Right lung (tissue), 10 donors: ENCODE measurements at places on chromosomes 2 and 18. TPM values are rescaled to one million over a fixed set of nuclear protein-coding genes. Genes with fewer than 3 reads are reported as not detected.

The C2orf72 gene
- 0.37 TPM for polyA plus RNA-seq

The ATP8B1 gene
- polyA plus RNA-seq, result 12.1 TPM

DNA sequence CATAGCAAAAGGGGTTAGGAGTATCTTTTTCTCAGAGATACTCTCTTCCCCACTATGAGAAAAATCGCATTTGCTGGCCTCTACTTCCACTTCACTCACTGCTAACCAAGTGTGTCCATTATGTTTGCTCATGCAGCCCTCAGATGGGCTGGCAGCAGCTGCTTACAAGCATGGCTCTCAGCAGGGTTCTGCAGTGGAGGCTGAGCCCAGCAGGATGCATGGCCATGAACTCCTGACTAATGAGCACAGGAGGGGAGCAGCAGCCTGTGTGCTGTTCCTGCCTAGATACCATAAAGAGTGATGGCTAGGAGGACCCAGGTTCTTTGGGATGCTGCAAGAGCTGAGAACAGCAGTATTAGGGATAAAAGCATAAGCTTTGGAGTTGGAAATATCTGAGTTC, 316.9 kb upstream of the THSD7B start:
- DNase-seq, result no peak

DNA sequence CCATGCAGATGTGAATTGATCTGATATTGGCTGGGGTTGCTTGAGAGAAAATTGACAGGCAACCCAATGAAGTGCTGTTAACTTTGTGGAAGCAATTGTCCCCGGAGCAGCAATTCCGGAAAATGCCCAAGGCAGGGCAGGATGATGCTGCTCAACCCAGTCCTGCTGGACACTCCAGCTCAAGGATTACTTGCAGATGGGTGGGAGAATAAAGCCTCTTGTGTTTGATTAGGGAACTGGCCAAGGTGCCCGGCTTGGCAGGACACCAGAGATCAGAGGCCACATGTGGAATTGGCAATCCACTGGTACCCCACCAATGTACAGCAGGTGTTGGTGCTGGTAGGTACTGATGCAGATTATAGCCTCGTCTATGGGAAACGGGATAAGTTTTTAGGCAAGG, 12.3 kb upstream of the C2orf42 start:
- DNase-seq, result no peak

DNA sequence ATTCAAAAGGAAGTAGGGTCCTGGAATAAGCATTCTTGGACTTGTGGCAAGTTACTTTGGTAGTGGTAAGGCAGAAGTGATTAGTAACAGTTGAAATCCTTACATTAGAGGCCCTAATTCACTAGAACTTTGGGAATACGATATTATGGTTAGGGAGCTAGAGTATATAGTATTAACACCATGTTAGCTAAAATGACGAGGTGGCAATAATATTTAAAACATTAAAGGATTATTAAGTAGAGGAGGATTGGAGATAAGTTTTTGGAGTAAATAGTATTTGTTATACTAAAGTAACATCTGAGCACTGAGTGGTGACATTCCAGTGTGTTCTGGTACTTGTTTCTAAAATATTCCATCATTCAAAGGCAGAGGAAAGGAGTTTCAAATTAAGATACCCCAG, 91.0 kb downstream of the AGPS start:
- DNase-seq, result no peak

GRCh38 chr2:235740821-235741220, 247.0 kb downstream of the AGAP1 start:
- no peak for DNase-seq

The EPG5 gene
- polyA plus RNA-seq, result 33.6 TPM

DNA sequence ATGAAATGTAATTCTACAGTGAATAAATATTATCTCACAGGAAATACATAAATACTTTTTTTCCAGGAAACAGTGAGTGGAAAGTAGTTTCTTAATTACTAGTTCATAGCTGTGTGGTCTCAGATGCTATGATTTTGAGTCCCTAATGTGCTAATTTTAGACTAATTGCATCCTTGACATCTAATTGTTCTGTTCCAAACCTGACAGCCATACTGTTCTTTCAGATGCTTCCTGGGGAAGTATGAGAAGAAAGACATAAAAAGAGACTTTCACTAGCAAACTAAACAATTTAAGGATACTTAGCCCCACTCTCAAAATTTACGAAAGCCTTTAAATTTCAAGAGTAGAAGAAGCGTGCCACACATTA, 350.9 kb upstream of the CDH20 start:
- DNase-seq, result no peak

DNA sequence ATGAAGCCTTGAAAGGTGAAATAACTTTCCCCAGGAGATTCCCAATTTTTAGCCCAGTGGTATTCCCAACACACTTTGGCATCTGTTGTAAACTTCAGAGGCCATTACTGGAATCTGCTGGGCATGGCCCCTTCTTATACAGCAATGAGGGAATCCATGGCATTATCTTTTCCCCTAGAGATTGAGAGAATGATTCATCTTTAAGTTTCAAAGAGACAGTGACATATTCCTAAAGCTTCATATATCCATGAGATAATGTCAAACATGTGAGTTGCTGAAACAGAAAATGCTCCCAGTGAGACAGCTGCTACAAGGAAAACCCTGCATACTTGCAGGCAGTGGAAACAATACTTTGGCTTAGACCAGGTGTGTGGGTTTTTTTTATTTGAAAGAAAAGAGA, 51.1 kb upstream of the DLX2 start:
- no peak for DNase-seq

DNA sequence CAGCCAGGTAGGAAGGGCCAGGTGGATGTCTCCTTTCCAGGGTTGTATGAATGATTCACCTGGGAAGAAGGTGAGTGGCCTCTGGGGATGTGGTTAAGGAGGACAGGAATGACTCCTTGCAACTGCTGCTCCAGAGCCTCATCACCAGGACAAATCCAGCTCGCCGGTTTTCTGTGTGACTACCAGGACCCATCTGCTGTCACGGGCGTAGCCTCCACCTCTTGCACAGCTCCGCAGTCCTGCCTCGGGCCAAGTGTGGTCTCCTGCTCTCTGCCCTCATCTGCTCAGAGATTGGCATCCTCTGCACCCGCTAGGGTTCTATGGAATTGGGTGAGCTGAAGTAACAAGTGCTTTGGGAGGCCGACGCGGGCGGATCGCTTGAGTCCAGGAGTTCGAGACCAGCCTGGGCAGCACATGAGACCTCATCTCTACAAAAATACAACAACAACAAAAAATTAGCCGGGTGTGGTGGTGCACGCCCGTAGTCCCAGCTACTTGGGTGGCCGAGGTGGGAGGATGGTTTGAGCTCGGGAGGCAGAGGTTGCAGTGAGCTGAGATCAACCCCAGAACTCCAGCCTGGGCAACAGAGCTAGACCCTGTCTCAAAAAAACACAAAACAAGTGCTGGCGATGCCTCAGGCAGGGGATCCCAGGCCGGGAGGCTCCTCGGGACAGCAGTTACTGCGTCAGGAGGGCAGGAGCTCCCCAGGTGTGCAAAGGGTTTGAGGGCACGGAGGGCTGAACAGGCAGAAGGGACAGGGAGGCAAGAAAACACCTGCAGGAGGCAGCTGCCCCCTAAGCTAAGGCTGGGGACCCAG, 831 bp upstream of the D2HGDH start:
- no peak for DNase-seq

The COL3A1 gene
- polyA plus RNA-seq, result 1,203 TPM

DNA sequence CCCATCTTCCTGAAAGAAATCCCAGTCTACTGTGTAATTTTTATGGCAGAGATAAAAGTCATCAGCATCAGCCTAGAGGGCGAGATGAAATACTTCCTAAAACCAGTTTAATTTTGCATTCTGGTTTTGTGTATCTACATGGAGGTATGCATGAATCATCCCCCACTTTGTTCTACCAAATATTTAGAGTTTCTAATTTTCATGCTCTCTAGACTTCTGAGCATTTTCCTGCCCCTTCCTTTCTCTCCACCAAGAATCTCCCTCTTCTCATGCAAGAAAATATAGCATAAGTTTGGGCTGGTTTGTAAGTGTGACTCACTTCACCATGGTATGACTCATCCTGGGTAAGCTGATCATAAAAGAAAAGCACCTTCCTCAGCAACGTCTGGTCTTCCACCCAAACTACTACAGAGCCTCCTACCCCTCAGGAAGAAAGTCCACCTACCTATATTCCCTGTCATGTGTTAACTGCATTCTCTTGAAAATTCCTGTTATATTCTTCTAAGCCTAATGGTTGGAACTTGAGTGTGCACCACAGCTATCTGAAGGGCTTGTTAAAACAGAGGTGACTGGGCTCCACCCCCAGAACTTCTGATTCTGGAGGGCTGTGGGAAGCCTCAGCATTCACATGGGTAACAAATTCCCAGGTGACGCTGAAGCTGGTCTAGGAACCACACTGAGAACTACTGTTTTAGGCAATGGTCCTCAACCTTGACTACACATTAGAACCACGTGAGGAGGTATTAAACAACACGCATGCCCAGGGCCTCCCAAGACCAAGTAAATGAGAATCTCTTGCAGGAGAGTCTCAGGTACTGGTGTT, 37.4 kb upstream of the RAPGEF4 start:
- DNase-seq, result no peak

DNA sequence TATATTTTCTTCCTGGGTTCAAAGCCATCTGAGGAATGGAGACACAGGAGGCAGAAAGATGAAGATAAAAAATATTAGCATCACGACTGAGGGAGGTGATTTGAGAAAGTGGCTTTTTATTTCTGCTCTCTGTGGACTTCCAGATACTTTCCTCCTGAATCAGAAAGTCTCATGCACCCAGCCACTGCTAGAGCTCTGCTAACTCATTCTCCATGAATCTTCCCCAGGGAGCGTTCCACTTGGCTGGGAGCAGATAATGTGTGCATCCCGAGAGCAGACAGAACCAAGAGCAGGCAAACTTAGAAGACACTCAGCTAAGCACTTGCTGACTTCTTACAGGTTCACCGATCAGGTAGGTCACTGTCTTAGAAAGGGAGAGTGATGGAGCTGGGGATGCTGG, 264.1 kb upstream of the THUMPD2 start:
- DNase-seq, result no peak

DNA sequence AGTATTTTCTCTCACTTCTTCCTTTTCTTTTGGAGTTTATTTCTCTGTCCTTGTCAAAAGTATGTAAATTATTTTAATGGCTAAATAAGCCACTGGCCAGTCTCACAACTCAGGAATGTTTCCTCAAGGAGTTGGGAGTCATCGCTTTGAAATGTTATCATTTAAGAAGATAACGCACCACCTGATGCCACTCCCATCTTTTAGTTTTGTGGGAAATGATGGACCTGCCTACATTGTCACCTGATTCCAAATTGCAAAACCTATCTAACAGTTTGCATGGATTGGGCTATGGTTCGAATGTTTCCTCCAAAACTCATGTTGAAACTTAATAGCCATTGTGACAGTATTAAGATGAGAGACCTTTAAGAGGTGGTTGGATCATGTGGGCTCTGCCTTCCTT, 32.4 kb upstream of the PPM1B start:
- DNase-seq, result no peak
